ENCODE measurements at places on chromosomes 3 and 15.

GRCh38 chr3:187022403-187023029 lies 92.2 kb downstream of the ST6GAL1 start:
- DNase-seq = no peak

DNA sequence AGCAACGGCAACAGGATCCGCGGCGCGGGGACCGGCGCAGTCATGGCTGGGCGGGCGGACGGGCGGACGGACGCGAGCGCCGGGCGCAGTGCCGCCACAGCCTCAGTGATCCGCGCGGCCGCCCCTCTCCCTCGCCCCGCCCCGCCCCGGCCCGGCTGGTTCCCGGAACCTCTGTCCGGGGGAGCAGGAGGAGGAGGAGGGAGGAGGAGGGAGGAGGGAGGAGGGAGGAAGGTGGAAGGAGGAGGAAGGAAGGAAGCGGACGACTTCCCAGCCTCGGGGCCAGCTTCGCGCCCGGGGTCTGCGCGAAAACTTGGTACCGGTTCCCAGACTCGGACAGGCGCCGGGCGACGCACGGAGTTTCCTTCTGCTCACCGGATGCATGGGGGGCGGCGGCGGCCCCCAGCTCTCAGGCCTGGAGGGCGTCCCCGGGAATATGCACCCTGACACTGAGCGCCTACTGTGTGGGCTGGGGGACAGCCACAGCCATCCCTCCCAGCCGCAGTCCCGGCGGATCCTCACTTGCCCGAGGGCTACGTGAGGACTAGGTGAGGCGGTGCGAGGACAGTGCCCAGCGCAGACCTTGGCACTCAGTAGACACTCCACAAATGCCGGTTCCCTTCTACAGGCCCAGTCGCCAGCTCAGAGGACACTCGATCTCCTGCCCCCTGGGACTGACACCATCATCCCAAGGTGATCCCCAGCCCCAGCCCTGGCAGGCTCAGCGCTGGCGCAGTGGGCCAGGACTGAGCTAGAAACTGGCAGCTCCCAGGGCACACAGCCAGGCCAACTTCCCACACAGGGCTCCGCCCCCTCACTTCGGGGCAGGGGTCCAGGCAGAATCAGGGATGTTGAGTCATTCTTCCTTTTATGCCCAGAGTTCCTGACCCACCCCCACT lies at the start of gene SHISA5:
Gene SHISA5, minus strand, starts transcription at position 124 of the 896 bp plus-strand sequence. Its CDS starts 80 bp downstream, at position 44.
- DNase-seq = peak; percentile 42

DNA sequence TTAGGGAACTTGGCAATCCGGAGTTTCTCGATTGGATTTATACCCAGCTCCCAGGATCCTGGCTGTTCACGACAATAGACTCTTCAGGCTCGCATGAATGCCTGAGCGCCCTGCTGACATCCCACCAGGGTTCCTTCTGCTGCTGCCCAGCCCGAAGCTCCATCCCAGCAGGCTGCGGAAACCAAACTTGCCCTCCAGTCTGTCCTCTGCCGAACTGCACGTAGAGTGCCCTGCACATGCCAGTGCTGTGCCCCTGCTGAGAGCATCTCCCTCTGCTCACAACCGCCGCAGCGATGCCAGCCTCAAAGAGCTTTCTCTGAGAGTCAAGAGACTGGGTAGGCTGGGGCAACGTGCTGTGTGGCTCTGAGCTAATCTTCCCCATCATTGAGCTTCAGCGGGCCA lies 6.9 kb downstream of the ADAMTS7 start:
- no peak for DNase-seq

- no peak for DNase-seq
Measured at GRCh38 chr3:46960081-46960701, 16.4 kb downstream of the CCDC12 start.

- no peak for DNase-seq
Measured at GRCh38 chr3:127803619-127804018, 18.7 kb downstream of the MGLL start.

DNA sequence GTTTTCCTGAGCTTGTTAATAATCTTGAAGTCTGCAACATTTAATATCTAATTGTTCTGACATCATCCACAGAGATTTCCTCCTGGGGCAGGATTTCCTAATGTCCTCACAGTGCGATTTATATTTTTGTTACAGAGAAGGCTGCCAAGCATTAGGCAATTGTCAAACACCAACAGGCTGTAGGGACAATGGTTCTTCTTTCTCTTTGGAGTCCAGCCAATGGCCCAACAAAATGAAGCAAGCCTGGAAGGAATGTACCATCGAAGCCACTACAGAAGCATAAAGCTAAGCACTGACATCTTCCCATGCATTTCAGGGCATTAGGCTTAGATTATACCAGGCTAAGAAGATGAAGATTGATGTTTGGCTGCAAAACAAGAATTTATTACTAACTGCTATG lies 173.0 kb upstream of the FRMD4B start:
- no peak for DNase-seq

GRCh38 chr3:28376424-28376823 lies 27.8 kb upstream of the AZI2 start:
- no peak for DNase-seq

DNA sequence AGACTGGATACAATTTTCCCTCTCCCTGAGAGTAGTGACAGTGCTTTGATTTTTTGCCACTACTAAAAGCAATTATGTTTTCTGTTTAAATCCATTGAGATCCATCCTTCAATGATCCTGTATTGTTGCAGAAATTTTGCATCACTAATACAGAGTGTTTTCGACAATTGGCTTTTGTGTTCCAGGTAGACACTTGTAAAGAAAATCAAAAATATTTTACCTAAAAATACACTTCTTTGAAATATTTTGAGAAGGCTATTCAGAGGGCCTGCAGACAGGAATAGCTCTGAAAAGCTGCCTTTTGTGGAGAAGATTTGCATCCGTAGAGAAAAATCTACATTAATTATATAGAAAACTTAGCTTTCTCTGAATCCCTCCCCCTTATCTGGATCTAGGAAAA lies 66.8 kb upstream of the STRIT1 start:
- no peak for DNase-seq

DNA sequence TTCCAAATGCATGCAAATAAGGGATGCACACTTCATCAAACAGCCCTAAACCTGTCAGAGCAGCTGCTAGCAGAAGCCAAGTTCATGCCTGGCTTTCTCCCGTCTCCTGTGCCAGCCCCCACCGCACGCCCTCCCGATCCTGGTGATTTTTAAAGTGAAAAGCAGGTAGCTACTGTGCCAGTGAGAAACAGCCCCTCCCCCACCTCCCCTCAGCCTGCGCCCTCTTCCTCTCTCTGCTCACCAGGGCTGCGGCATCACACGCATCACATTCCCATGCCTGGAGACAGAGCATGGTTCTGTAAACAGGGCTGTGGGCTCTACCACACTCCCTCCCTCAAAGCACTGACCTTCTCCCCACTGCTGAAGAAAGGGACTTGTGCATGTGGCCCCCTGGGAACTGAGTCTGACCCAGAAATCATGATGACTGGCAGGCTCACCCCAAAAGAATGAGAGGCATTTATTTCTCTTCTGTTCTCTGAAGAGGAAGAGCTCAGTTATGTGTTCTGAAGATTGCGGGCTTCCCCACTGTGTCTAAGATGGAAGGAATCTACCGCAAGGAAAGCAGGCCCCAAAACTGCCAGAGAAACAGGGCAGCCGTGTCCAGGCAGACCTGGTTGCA lies 14.5 kb upstream of the SLC6A1 start:
- DNase-seq = no peak

- DNase-seq = no peak
Measured at GRCh38 chr15:87930457-87930856, 326.1 kb downstream of the NTRK3 start.

- DNase-seq = no peak
Measured at GRCh38 chr3:150221904-150222523, 186.1 kb upstream of the TSC22D2 start.

DNA sequence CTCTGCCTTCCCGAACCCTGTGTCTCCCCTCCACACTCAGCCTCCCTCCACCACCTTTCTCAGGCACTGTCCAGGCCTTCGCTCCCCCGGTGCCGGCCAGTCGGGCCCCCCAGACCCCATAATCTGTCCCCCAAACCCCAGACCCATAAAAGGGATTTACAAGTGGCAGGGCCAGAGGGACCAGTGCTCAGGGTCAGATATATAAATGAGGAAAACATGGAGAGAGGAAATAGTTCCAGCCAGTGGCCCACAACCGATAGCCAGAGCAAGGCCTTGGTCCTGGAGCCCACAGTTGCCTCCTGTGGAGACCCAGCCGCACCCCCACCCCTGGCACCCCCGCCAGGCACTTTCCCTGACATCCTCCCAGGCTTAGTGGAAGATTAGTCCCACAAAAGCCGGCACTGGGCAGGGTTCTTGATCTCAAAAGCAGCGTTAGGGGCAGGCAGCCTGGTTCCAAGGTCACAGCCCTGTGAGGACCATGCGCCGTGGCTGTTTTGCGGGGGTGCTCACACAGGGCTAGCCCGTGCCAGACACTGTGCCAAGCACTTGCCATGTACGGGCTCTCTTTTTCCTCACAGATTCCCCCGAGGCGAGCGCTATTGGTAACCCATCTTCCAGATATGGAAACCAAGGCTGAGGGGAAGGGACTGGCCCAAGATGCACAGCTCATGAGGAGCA lies 1.1 kb upstream of the PLXND1 start:
- DNase-seq = no peak

DNA sequence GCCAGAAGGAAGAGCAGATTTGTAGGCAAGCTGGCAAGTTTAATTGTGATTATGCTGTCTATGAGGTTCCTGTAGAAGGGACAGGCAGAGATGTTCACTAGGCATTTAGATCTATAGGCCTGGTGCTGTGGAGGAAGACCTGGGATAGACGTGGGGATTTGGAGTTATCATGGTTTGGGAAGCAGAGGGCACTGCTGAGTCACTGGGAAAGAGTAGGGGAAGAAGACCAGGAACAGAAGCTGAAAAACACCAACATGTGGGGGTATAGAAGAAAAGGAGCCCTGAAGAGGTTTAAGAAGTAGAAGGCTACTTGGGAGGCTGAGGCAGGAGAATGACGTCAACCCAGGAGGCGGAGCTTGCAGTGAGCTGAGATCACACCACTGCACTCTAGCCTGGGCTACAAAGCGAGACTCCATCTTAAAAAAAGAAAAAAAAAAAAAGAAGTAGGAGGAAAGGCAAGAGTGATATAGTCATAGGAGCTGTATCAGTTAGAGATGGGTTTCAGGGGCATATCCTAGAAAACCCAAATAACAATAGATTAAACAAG lies 19.3 kb downstream of the GRK7 start:
- DNase-seq = no peak

GRCh38 chr3:123802007-123802625 lies 82.0 kb downstream of the MYLK start:
- no peak for DNase-seq

DNA sequence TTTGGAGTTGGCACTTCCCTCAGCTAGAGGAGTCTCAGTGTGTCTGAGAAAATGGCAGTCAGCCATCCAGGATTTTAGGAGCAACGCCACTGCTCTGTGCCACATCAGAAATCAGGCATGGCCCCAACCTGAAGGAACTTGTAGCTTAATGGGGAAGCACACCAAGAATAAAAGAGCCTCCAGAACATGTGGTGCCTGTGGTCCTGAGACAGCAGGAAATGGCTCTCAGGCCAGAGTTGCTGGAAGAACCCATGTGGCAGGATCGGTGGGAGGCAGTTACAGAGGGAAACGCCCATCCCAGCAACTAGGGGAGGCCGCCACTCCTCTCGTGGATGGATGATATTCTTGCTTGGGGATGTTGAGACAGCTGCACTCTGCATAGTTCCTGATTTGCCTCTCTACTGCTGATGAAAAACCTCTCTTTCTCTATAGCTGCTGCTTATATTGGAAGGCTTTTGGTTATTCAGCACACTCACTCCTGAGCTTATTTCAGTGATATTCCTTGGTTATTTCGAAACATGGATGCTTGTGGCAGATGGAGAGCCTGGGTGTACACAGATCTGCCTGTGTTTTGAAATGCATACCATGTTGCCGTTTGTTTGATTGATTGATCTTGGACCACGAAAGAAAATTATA lies 52.4 kb downstream of the KLHL25 start:
- DNase-seq = no peak

DNA sequence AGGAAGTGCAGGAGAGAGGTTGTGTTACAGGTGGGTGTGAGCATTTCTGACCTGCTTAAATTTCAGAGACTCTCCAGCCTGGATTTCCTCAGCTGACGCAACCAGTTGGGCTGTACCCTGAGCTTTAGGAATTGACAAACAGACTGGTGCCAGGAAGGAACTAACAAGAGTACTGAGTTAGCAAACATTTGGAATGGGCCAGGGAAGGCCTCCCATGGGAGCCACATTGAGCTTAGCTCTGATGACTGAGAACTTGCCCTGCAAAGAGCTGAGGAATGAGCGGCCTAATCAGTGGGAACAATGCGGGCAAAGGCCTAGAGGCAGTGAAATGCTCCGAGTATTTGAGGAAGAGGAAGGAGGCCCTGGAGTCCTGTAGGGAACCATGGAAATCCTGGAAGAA lies 254.2 kb downstream of the FEZF2 start:
- no peak for DNase-seq

GRCh38 chr3:121942116-121942786 lies 48.0 kb downstream of the SLC15A2 start:
- no peak for DNase-seq

DNA sequence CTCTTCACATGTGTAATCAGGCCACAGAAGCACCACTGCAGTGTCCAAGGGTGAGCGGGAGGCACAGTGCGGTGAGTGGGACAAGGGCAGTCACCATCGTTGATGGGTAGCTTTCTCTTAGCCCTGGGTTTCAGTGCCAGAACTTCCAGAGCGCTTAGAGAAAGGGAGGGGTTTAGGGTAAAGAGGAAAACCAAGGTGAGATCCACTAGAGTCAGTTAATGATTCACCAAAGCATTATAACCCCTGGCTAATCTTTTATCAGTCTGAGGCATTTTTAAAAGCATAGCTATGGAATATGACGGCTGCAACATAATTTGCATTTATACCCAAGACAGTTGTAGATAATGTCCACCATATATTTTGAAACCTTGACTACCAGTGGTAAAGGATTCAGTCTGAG lies 94.8 kb downstream of the SHQ1 start:
- DNase-seq = no peak

DNA sequence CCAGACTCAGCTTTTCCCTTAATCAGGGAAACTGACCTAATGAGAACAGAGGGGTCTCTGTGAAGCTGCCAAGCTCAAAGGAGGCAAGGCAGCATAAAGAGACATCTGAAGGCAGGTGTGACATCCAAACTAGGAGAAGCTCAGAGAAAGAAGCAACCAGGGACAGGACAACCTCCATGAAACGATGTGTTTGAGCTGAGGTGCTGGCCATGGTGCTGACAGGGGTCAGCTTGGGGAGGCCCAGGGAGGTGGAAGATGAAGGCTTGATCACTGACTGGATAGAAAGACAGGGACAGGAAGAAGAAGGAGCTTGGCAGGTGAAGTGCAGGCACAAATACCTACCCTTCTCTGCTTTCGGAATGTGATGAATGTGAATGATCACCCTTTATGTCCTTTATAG lies 179.5 kb upstream of the NSMCE3 start:
- DNase-seq = no peak

GRCh38 chr3:136381051-136381450 lies 130.9 kb downstream of the PCCB start:
- DNase-seq = no peak

Data from CD4-positive, alpha-beta T cell treated with Interleukin-6 at 100 ng/mL for 8 hours (primary cell).